Kidney (tissue), 22 donors: ENCODE measurements at places on chromosomes 2 and 18.
A peak's percentile ranks its signal among the peaks of the same experiment; 100 is the strongest.

DNA sequence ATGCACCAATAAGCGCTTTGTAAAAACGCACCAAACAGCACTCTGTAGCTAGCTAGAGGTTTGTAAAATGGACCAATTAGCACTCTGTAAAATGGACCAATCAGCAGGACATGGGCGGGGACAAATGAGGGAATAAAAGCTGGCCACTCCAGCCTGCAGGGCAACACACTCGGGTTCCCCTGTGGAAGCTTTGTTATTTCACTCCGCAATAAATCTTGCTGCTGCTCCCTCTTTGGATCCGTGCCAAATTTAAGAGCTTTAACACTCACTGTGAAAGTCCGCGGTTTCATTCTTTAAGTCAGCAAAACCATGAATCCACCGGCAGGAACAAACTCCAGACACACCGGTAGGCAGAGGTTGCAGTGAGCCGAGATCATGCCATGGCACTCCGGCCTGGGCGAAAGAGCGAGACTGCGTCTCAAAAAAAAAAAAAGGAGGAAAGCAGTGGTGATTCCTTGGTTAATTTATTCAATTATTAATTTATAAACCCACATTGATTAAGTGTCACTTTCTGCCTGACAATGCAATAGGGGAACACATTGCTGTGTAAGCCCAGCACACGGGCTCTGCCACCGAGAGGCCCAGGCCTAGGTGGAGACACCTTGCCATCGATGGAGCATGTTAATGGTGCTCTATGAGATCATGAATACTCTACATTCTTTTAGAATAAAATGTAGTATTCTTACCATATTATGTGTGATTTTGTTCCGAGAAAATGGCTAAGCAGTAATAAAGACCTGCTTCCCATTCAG lies 687.6 kb upstream of the HS6ST1 start:
- peak; percentile 73 for DNase-seq
- H3K4me3 ChIP-seq = no peak overlapping the region
- no peaks in the 10 kb centered on the region for H3K4me1 ChIP-seq
- H3K27me3 ChIP-seq = no peaks in the 10 kb centered on the region
- H3K27ac ChIP-seq = no peak overlapping the region
- H3K36me3 ChIP-seq = no peaks in the 10 kb centered on the region

- H3K4me1 ChIP-seq = peaks cover 11% of the 10 kb centered on the region
- H3K27me3 ChIP-seq = no peaks in the 10 kb centered on the region
- no peak for DNase-seq
- H3K27ac ChIP-seq = no peak overlapping the region
- H3K4me3 ChIP-seq = no peak overlapping the region
- H3K36me3 ChIP-seq = no peaks in the 10 kb centered on the region
Measured at GRCh38 chr18:13501543-13501887, 224.8 kb downstream of the FAM210A start.

GRCh38 chr2:16240402-16240801 lies 300.1 kb downstream of the MYCN start:
- DNase-seq = no peak
- H3K4me3 ChIP-seq = no peak overlapping the region
- H3K4me1 ChIP-seq = no peaks in the 10 kb centered on the region
- no peaks in the 10 kb centered on the region for H3K36me3 ChIP-seq
- H3K27ac ChIP-seq = no peak overlapping the region

DNA sequence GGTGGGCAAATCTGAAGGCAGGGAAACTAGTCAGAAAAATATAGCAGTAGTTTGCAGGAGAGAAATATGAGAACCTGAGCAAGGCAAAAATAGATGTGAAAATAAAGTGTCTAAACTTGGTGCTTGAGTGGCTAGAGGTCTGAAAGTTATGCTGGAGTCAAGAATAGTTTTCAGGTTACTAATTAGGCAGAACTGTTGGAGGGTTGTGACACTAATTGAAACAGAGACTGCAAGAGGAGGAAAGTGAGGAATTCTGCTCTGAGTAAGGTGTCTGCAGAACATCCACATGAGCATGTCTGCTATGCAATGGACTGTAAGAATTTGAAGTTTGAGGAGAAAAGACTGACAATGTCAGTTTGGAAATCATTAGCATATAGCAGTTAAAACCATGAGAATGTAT lies 444.0 kb upstream of the LRRTM1 start:
- no peaks in the 10 kb centered on the region for H3K27me3 ChIP-seq
- no peak overlapping the region for H3K4me3 ChIP-seq
- no peaks in the 10 kb centered on the region for H3K36me3 ChIP-seq

GRCh38 chr2:241035818-241036396 lies 37.5 kb downstream of the SNED1 start:
- no peaks in the 10 kb centered on the region for H3K36me3 ChIP-seq
- no peaks in the 10 kb centered on the region for H3K27me3 ChIP-seq
- no peak overlapping the region for H3K27ac ChIP-seq
- DNase-seq = no peak

GRCh38 chr2:134144081-134144596 lies 109.7 kb upstream of the MGAT5 start:
- no peaks in the 10 kb centered on the region for H3K36me3 ChIP-seq
- H3K27me3 ChIP-seq = no peaks in the 10 kb centered on the region
- peaks cover 7% of the 10 kb centered on the region for H3K4me1 ChIP-seq
- H3K4me3 ChIP-seq = no peak overlapping the region
- no peak overlapping the region for H3K27ac ChIP-seq
- no peak for DNase-seq

- H3K4me3 ChIP-seq = no peak overlapping the region
- DNase-seq = no peak
- H3K4me1 ChIP-seq = no peaks in the 10 kb centered on the region
- no peaks in the 10 kb centered on the region for H3K27me3 ChIP-seq
- H3K27ac ChIP-seq = no peak overlapping the region
Measured at GRCh38 chr18:37460604-37461003, 105.0 kb downstream of the CELF4 start.

- no peaks in the 10 kb centered on the region for H3K27me3 ChIP-seq
- H3K4me3 ChIP-seq = no peak overlapping the region
- H3K4me1 ChIP-seq = no peaks in the 10 kb centered on the region
Measured at GRCh38 chr2:53500181-53500580, 267.4 kb upstream of the CHAC2 start.

DNA sequence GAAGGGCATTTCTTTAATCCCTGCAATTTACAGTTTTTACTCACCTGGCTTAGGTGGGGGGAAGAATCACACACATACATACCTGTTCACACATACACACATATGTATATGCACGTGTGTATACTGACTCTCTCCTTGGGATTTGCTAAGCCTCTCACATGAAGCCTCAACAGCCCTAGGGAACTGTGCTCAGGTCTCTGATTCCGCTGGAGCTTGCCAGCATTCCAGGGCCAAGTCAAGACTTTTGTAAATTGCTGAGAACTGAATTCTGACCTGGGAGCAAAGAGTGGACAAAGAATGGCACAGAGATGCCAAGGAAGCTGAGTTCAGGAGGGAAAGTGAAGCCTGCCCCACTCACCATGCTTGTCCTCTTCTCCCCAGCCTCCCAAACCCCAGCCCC lies 177.3 kb downstream of the TMEM247 start:
- no peak overlapping the region for H3K27ac ChIP-seq
- no peaks in the 10 kb centered on the region for H3K4me1 ChIP-seq
- no peaks in the 10 kb centered on the region for H3K36me3 ChIP-seq
- no peak overlapping the region for H3K4me3 ChIP-seq

DNA sequence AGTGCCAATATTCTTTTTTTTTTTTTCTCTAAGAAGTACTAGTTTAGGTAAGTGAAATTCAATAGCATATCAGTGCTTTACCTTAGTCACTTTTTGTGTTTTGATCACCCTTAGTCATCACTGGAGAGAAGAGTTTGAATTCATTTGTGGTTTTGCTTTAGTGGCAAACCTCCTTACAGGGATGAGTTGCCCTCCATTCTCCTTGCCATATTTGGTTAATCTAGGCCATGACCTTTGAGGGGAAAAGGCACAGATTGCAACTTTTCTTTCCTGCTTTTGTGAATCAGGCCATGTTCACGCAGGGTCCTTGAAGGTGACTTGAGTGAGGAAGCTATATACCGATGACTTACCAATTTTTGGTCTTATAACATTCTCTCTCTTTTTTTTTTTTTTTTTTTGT lies 34.4 kb downstream of the PLEKHA3 start:
- peaks cover 3% of the 10 kb centered on the region for H3K36me3 ChIP-seq
- DNase-seq = no peak
- no peak overlapping the region for H3K27ac ChIP-seq
- no peaks in the 10 kb centered on the region for H3K27me3 ChIP-seq
- H3K4me1 ChIP-seq = no peaks in the 10 kb centered on the region

DNA sequence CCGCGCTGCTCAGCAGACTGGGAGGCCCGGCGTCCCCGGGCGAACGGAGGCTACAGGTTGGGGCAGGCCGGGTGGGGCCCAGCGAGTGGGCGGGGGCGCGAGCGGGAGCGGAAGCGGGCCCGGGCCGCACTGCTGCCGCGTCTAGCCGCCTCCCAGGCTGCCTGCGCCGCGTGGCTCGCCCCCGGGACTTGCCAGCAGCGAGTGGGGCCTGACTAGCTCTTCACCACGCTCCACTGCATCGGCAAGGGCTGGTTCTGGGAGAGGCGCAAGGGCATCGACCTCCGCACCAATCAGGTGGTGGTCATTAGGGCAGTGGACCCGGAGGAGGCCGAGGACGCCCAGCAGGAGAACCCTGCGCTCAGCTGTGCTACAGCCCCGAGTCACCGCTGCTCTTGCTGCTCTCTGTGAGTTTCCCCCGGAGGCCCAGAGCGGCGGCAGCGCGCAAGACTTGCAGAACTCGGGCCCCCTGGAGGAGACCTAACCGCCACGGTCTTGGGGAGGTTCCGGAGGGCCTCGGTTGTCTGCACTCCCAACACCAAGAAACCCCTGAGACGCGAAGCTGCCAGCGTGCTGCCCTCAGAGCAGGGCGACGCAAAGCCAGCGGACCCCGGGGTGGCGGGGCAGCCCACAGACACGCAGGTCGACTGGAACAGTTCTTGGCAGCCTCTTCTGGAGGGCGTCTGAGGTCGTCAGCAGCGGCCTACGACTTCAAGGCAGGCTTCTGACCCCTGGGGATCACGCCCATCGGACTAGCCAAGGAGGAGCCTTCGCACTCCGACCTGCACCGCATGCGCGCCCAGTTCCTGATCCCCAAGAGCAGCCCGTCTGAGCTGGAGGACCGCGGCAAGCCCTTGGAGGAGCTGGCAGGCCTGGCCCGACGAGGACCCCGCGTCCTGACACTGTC lies 27.2 kb upstream of the PTPN2 start:
- no peak overlapping the region for H3K4me3 ChIP-seq
- no peak overlapping the region for H3K27ac ChIP-seq
- no peaks in the 10 kb centered on the region for H3K36me3 ChIP-seq
- peaks cover 5% of the 10 kb centered on the region for H3K27me3 ChIP-seq
- no peaks in the 10 kb centered on the region for H3K4me1 ChIP-seq
- DNase-seq = peak; percentile 64

DNA sequence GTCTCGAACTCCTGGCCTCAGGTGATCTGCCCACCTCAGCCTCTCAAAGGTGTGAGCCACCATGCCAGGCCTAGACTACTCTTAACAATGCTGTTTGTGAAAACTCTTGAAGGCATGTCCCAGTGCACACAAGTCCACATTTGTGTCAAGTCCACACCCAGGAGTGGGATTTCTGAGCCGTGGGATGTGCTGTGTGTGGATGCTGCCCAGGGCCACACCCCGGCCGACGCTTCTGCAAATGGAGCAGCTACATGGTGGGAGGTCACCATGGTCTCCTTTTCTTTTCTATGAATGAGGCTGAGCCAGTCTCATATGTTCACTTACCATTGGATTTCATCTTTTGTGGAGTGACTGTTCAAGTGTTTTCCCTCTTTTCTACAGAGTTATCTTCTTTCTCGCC lies 15.8 kb downstream of the SNED1 start:
- no peak overlapping the region for H3K4me3 ChIP-seq
- no peaks in the 10 kb centered on the region for H3K27me3 ChIP-seq
- no peak for DNase-seq

DNA sequence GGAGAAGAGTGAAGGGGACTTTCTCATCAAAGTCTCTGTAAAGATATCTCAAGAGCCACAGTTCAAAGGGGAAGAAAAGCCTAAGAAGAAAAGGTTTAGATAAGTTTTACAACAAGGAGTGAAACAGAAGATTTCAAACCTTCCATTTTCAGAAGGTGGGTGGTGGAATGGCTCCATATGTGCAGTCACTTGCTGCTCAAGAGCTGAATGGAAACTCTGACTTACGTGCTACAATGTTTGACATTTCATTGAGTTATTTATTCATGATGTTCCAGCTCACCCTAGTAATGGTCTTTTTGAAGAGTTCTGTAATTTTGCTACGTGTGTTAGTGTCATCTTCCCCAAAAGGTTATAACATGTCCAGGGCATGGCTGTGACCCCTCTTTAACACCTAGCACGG lies 21.7 kb downstream of the LCT start:
- no peaks in the 10 kb centered on the region for H3K36me3 ChIP-seq
- H3K27ac ChIP-seq = no peak overlapping the region
- H3K4me1 ChIP-seq = no peaks in the 10 kb centered on the region
- no peak overlapping the region for H3K4me3 ChIP-seq
- H3K27me3 ChIP-seq = no peaks in the 10 kb centered on the region
- DNase-seq = no peak

GRCh38 chr2:224222291-224222690 lies 179.6 kb downstream of the FAM124B start:
- H3K27me3 ChIP-seq = no peaks in the 10 kb centered on the region
- H3K27ac ChIP-seq = no peak overlapping the region
- no peaks in the 10 kb centered on the region for H3K36me3 ChIP-seq
- peaks cover 5% of the 10 kb centered on the region for H3K4me1 ChIP-seq
- no peak for DNase-seq
- no peak overlapping the region for H3K4me3 ChIP-seq

DNA sequence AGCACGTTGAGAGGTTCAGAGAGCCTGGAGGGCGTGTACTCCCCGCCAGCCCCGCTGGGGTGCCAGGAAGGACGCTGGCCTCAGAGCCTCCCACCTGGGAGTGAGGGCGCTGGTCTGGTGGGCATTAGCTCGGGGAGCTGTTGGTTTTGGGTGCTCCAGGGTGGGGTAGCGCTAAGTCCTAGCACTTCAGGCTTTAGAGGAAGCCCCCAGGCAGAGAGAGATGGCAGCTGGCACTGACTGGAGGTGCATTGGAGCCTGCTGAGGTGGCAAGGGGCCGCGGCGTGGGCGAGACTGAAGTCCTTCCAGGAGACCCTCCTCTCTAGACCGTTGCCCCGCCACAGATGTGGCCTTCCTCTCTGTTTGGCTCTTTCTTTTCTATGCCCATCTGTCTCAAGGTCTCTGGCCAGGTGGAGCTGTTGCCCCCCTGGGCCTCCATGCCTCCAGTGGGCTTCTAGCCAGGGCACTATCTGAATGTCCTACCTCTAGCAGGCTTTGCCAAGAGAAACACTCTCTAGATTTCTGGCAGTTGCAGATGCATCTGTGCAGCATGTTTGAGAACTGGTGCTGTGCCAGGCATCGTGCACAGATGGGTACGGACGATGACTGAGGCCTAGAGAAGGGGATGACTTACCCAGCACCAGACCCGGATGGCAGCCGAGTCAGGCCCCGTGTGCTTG lies 6.6 kb downstream of the CAPN10 start:
- peaks cover 2% of the 10 kb centered on the region for H3K36me3 ChIP-seq
- H3K4me3 ChIP-seq = no peak overlapping the region
- peaks cover 5% of the 10 kb centered on the region for H3K4me1 ChIP-seq
- H3K27ac ChIP-seq = no peak overlapping the region

DNA sequence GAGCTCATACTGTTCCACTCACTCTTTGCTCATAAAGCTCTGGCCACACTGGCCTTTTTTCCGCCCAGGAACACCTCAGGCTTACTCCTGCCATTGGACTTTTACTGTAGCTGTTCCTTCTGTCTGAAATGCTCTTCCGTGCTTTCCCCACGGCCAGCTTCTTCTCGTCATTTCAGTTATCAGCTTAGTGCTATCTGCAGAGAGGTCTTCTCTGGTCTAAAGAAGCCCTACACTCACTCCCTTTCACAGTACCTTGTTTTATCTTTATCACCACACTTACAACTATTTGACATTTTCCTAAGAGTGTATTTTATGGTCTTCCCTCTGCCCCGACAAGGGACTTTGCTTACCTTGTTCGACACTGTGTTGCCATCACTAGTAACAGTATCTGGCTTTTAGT lies 388.1 kb upstream of the SPRED2 start:
- no peaks in the 10 kb centered on the region for H3K27me3 ChIP-seq
- no peak for DNase-seq
- no peak overlapping the region for H3K4me3 ChIP-seq
- no peaks in the 10 kb centered on the region for H3K36me3 ChIP-seq
- no peak overlapping the region for H3K27ac ChIP-seq
